ENCODE measurements at places on chromosomes 4 and X. TPM values are rescaled to one million over a fixed set of nuclear protein-coding genes. Genes with fewer than 3 reads are reported as not detected.

The BANK1 gene
- 0.63 TPM for polyA plus RNA-seq

The CLNK gene
- 0.52 TPM for polyA plus RNA-seq

The SLC2A9 gene
- 28.7 TPM for polyA plus RNA-seq

The MAGIX gene
- polyA plus RNA-seq = 2.5 TPM

The TMSB15A gene
- polyA plus RNA-seq = 18.6 TPM
